ENCODE measurements at places on chromosomes 6 and 20.

DNA sequence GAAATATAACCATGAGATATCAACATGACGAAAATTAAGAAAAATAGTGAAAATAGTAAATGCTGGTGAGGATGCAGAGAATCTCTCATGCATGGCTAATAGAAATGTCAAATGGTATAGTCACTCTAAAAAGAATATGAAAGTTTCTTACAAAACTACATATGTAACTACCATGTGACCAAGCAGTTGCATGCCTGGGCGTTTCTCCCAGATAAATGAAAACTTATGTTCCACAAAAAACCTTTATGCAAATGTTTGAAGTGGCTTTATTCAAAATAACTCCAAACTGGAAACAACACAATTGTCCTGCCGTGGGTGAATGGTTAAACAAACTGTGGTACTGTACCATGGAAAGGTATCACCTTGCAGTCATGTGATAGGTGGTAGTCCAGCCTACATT is 112.4 kb downstream of the HDGFL1 start:
- no peak for DNase-seq

GRCh38 chr6:38799529-38800184 is 84.5 kb downstream of the DNAH8 start:
- DNase-seq, result no peak

- no peak for DNase-seq
Observed at GRCh38 chr6:151307501-151307900, 67.7 kb downstream of the AKAP12 start.

DNA sequence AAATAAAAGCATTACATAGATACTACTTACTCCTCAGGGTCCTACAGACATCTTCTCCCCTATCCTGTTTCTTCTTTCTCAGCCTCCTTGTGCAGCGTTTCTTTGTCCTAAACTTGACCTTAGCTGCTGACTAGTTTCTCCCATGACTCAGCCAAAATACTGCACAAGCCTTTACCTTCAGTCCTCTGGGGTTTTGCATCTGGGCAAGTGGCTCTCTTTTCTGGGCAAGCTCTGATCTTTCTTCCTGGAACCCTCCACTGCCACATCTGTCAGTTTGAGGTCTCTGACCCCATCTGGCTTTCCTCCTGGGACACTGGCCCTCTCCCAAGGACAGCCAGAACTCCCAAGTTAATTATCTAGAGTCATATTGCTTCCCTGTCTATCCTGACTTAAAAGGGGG is 838.4 kb downstream of the DHX35 start:
- DNase-seq, result peak; percentile 11

- no peak for DNase-seq
Observed at GRCh38 chr6:50742161-50742560, 28.8 kb downstream of the TFAP2D start.

- DNase-seq, result no peak
Observed at GRCh38 chr6:7048894-7049293, 58.9 kb upstream of the RREB1 start.
